ENCODE measurements at places on chromosomes 3 and 15. TPM values are rescaled to one million over a fixed set of nuclear protein-coding genes. Genes with fewer than 3 reads are reported as not detected.

CIDEC gene
- not detected for total RNA-seq

- DNase-seq: no peak
These were observed 14.6 kb downstream of the NEK4 start for GRCh38 chr3:52756141-52756540.

LAMB2 gene
- not detected for total RNA-seq

DNA sequence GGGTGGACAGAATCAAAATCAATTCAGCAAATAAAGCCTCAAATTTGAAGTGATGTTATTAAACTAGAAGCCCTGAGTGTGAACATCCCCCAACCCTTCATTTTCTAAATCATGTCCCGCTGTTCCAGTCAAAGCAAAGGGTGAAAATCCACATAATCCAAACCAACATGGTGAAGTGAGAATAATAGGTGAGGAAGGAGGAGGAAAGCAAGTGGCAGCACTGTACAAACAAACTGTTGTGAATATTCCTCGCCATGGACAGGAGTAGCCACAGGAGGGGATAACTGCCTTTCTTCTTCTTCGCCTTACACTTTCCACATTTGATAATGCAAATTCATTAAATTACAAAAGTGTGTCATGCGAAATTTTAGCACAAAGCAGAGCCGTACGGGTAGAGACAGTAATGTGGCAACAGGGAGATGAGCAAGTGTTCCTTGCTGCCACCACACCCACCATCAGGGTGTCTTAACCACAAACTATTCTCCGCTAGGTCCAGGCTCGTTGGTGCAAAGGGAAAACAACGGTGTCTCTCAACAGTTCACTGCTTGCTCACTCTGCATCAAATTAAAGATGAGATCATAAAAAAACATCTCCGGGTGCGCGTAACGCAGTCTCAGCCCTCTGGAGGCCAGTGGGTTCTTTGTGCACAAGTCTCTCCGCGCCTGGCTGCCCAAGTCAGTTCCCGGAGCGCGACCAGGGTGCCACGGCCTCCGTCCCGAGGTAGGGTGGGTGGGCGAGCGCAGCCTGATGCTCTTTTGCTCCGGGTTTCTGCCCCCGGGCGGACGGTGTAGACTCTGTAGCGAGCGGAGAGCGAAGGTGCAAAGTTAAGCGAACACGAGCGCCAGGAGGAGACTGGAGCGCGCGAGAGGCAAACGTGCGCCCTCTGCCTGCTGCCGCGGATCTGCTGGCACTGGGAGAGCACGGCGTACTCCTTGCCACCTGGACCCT, 6.7 kb downstream of the EPHA3 start:
- DNase-seq: peak; percentile 27

DNA sequence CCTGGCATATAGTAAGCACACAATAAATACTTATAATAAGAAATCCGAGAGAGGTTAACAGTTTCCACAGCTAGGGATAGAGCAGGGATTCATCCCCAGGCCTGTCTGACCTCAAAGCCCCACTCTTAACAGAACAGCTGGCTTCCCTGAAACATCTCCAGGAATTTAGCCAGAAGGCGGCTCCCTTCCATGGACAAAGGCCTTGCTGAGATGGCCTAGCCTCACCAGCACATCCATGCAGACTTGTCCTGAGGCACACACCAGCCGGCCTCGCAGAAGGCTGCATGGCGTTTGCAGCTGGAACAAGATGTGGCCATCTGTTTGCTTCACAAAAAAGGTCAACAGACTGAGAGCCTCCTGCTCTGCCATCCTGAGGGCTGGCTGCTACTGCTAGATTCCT, 245.4 kb downstream of the SLCO3A1 start:
- no peak for DNase-seq

Measured in activated CD4-positive, alpha-beta memory T cell treated with anti-CD3 and anti-CD28 coated beads, Interleukin-2, amount 10 ng/mL, durations not matched to agents 7 days and 5 days (primary cell).